ENCODE measurements at places on chromosomes 11 and 22. TPM values are rescaled to one million over a fixed set of nuclear protein-coding genes. Genes with fewer than 3 reads are reported as not detected.

DNA sequence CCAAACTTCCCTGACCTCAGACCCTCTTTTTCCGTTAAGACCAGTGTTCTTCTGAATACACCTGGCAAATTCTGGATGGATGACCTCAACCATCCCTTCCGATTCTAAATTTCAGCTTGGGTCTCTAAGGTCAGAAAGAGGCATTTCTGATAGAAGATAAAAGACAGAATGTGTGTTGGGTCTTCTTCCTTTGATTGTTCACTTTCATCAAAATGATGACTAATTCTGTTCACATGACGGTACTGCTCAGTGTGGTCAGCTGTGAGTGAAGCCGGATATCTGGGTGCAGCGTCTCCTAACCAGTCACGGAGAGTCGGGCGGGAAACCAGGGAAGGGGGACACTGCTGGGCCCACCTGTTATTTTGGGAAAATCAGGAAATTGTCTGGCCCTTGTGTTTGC lies 151.6 kb upstream of the NAV2 start:
- no peak for DNase-seq

DNA sequence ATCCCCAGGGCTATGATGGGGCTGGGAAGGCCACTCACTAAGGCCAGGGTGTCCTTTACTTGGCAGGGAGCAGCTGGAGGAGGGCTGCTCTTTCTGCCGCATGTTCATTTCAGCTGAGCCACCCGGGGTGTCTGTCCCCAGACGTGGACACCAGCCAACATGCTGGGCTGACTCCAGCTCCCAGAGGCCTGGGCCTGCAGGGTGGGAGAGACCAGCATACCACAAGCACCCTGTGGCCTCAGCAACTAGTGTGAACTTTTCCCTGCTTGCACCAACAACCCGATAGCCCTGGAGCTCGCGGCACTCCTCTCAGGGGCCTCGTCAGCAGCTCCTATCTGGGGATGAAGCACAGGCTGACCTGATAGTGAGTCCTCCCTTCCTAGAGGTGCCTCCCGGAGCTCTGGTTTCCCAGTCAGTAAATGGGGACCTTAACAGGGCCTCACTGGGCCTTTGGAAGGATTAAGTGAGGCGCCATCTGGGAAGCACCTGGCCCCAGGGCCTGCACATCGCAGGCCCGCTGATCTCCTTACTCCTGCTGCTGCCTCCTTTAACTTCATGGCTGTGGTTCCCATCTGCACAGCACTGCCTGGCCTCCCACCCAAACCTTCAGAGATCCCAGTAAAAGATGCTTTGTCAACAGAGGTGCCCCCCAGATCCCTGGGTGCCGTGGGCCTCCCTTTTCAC lies 83.4 kb downstream of the GALNT18 start:
- DNase-seq: peak; percentile 51

- DNase-seq: no peak
These were observed 273.4 kb downstream of the BRD1 start for GRCh38 chr22:49554296-49554625.

DNA sequence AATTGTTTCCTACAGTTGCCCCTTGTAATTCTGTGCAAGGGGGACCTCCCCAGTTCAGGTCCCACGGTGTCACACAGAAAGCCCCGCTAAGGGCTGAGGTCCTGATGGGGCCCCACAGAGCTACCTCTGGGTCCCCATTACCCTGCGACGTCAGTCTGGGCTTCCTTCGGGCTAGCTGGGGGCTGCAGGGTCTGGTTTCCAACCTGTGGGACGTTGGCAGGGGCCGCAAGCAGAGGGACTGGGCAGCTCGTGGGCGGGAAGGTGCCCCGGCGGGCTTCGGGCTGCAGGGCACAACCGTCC lies 698 bp downstream of the SLC37A4 start:
- DNase-seq: no peak

DNA sequence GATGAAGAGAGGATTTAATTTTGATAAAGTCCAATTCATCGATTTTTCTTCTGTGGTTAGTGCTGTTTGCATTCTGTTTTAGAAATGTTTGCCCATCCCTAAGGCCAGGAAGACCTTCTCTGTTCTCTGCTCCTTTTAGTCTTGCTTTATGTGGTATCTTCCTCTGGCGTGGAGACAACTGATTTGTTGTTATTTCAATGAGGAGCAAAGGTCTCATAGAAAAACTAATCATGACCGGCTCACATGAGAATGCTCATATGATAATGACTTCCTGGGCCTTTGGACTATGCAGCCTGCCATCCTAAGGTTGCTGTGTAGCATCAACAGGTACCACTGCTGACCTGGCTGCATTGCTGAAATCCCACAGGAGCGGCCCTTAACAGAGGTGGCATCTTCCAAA lies 19.8 kb downstream of the SCGB1A1 start:
- no peak for DNase-seq

DNA sequence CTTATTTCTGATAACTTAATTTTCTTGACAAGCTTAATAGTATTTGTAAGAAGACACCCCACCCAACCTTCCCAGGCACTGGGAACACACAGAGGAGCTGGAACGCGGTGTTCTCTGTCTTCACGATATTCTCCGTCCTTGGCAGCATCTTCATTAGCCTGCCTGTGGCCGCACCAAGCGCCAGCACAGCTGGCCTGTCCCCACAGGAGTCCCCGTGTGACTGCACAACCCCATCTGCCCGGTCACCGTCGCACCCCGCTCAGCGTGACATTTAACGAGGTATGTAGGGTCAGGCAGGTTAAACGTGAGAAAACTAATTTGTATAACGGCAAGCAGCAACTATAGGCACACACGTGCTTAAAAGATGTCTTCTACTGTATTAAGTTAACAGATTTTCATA lies 293.3 kb downstream of the BRD1 start:
- DNase-seq: no peak

- DNase-seq: peak; percentile 77
These were observed 90.6 kb downstream of the RPS6KA4 start for GRCh38 chr11:64449381-64450167.

GRCh38 chr22:47994601-47995263 lies 1232.3 kb downstream of the TBC1D22A start:
- no peak for DNase-seq

DNA sequence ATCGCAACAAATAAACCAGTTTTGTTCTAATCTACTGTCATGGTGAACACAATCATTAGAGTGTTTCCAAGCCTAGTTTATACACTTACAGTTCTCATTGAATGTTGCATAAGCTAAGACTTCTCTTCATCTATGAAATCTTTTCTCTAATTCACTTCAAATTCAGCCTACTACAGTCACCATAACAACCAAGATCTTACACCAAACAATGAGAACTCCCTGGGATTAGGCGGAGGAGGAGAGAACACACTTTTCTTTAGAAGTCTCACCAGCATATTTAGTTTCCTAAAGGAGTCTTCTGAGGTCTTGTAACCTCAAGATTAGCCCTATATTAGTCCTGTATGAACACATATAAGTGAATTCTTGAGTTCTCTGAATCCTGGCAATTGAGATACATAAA lies 1889.7 kb downstream of the LRRC4C start:
- no peak for DNase-seq

- DNase-seq: no peak
These were observed 42.5 kb downstream of the SFI1 start for GRCh38 chr22:31538815-31539214.

DNA sequence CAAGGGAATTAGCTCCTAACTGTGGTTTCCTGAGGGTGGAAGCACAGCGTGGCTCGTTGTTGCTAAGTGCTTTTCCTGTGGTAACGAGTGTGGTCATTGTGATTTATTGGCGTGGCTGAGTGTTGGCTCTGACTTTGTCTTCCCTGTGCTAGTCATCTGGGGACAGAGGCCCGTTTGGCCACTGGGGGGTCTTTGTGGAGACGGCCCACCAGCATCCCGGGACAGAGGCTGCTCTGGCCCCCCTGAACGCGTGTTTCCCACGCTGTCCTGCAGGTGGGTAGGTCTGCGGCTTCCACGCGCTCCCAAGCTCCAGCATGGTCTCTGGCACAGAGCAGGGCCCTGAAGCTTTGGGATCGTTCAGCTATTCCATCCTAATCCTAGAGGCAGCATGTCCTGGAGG lies 1040.0 kb downstream of the TBC1D22A start:
- no peak for DNase-seq

GRCh38 chr11:112723676-112724495 lies 237.3 kb upstream of the NCAM1 start:
- no peak for DNase-seq

- no peak for DNase-seq
These were observed 6.7 kb upstream of the SYT7 start for GRCh38 chr11:61587541-61587941.

GRCh38 chr22:47574556-47574955 lies 812.1 kb downstream of the TBC1D22A start:
- no peak for DNase-seq

GRCh38 chr11:122931510-122931909 lies 49.0 kb downstream of the JHY start:
- no peak for DNase-seq

GRCh38 chr11:37422511-37422910 lies 824.5 kb upstream of the RAG2 start:
- DNase-seq: no peak

DNA sequence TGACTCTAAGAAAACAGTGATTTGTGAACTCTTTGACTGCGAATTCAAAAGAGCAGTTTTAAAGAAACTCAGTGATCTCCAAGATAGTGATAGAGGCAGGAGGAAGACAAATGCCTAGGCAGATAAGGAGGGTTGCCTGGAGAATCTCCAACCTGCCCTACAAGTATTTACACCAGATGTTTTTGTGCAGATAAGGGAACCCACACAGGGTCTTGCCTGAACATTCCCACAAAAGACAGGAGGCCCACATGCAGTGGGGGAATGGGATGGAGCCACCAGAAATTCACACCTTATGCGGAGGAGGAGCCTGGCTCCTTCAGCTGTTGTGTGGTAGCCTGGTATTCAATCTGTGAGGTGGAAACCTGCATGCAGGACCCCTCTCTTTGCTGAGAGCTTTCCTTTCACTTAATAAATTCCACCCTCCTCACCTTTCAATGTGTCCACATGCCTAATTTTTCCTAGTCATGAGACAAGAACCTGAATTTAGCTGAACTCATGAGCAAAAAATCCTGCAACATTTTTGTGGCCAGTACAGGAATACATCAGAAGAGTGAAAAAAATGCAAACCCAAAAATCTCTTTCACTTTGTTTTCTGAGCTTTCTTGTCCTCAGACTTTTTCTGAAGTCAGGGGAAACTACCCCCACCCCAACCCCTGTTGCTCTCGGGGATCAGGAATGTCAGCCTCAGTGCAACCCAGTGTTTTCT lies 8.1 kb upstream of the GLYAT start:
- no peak for DNase-seq

DNA sequence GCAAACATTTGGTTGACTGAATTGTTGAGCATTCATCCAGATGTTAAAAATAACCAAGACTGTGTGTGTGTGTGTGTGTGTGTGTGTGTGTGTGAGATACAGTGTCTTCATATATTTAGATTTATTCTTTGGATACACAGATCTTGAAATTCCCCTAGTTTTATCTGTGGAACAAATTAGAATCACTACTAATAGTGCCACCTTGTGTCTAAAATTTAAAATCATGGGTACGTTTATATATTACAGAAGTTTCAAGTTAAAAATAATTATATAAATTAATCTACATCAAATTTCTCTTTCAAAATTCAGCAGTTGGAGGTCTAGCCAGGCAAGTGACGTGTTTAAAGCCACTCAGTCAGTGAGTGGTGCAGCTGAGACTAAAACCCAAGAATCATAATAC lies 1566.2 kb upstream of the TENM4 start:
- no peak for DNase-seq

DNA sequence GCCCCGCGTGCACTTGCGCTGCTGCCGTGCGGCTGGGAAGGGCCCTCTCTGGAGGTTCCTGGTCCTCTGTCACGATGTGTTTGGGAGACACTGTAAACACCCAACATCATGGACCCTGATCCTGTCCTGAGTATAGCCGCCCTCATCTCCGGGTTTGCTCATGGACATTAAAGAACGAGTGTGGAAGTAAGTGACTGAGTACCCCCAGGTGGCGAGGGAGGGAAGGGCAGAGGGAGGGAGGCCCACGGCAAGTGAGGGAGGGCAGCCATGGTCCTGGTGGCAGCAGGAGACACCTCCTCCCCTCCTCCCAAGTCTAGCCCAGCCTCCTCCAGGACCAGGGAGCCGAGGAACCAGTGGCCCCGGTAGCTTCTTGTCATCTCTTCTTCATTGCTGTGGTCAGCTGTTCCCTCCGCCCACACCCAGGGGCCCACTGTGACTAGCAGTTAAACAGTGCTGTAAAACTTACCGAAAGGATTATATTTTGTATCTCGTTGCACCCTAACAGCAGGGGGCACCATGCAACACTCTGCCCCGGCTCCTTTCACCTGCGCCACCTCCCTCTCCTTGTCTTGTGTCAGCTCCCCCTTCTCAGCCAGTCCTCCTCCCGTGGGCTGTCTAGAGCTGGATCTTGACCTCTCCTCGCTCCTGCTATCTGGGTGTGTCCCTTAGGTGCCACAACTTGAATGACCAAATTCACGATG lies 566.5 kb upstream of the B3GAT1 start:
- no peak for DNase-seq

DNA sequence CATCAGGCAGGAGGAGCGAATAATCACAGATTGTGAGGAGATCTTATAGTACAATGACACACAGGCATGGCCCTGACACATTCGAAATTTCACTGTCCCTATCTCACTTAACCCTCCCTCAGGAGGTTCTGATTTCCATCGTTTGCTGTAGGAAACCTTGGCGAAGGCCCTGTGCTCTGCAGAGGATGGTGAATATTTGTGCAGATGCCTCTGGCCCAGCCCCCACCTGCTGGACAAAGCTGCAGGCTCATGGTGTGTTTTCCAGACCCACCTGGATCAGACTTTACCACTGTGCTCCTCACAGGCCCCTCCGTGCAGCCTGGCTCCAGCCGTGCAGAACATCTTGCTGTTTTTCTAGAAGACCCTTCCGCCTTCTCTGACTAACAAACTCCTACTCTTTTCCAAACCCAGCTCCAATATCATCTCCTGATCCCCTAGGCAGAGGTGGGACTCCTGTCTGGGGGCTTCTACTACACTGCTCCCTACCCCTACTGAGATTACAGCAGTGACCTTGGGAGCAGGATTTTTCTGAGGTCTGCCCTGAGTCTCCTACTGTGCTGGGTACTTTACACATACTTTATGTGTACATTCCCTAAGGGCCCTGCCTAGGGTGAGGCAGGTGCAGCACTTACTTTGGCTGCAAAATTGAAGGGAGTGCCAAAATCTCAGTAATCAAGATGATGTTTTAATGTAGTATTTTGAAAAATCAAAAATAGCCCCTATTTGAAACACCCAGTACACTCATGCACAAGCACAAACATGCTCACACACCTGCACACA lies 412.7 kb downstream of the SOX6 start:
- no peak for DNase-seq

The PCNX3 gene
- total RNA-seq: 43.0 TPM

The C11orf87 gene
- 0.23 TPM for total RNA-seq

The RASD2 gene
- 6.6 TPM for total RNA-seq

The SCN3B gene
- 9.5 TPM for total RNA-seq

The FREY1 gene
- total RNA-seq: 0.35 TPM

The PLAAT2 gene
- total RNA-seq: not detected

The CASP5 gene
- not detected for total RNA-seq

The OR6A2 gene
- total RNA-seq: not detected

The LINC01488 gene
- not detected for total RNA-seq

The SGSM1 gene
- 4.4 TPM for total RNA-seq

The CNIH2 gene
- not detected for total RNA-seq

The LYVE1 gene
- 457 TPM for total RNA-seq

The KRTAP5-11 gene
- not detected for total RNA-seq

The FHIP1B gene
- 34.3 TPM for total RNA-seq
